ENCODE measurements at places on chromosomes 16 and 17. TPM values are rescaled to one million over a fixed set of nuclear protein-coding genes. Genes with fewer than 3 reads are reported as not detected.

GRCh38 chr16:70437017-70437581, 1.8 kb downstream of the ST3GAL2 start:
- H3K36me3 ChIP-seq: no peaks in the 10 kb centered on the region
- H3K27me3 ChIP-seq: no peaks in the 10 kb centered on the region
- H3K27ac ChIP-seq: no peak overlapping the region

GRCh38 chr17:3039736-3040135, 23.7 kb downstream of the OR1D5 start:
- H3K36me3 ChIP-seq: no peaks in the 10 kb centered on the region
- no peak for DNase-seq
- H3K27me3 ChIP-seq: no peaks in the 10 kb centered on the region
- no peaks in the 10 kb centered on the region for H3K4me1 ChIP-seq

DNA sequence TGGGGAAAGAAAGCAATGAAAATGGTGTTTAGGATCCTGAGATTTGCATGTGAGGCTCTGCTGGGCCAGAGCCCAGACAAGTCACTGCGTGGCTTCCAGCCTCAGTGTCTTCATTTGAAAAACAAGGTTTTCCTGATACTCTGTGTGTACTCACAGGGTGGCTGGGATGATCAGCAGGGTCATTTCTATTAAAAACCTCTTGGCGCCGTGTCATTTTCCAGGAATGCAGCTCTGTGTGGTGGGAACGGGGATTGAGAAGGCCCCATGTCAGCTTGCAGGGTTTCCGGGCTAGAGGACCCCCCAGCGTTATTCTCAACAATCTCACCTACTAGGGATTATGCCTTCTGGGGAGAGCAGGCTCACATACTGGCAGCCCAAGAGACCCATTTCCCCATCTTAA, 73.5 kb downstream of the FOXL1 start:
- peak overlapping the region; percentile 26 for H3K27ac ChIP-seq
- no peak overlapping the region for H3K4me3 ChIP-seq
- no peak for DNase-seq
- peaks cover 7% of the 10 kb centered on the region for H3K27me3 ChIP-seq

DNA sequence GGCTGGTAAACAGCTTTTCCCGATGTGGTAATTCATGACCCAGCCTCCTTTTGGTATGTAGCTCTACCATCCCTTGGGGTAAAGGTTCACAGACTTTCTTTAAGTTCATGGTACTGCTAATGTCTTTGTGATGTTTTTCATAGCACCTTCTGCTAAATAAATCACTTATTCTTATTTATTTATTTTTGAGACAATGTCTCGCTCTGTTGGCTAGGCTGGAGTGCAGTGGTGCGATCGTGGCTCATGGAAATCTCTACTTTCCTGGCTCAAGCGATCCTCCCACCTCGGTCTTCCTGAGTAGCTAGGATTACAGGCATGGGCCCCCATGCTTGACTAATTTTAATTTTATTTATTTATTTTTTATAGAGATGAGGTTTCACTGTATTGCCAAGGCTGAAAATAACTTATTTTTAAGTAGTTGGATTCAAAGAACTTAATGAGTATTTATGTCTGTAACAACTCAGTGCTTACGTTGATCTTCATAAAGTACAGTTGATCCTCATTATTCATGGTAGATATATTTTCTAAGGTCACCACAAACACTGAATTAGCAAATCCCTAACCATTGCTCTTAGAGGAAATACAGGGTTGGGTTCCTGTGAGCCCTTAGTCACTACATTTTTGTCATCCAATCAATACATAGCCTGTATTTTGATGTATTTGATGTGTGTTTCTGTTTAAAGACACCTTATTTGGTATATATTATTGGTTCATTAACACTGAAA, 97.1 kb downstream of the SHISA9 start:
- no peak overlapping the region for H3K27ac ChIP-seq
- no peak for DNase-seq
- H3K4me3 ChIP-seq: no peak overlapping the region
- no peaks in the 10 kb centered on the region for H3K4me1 ChIP-seq
- no peaks in the 10 kb centered on the region for H3K36me3 ChIP-seq

- no peak overlapping the region for H3K4me3 ChIP-seq
- H3K27me3 ChIP-seq: no peaks in the 10 kb centered on the region
- H3K36me3 ChIP-seq: no peaks in the 10 kb centered on the region
Measured at GRCh38 chr16:7137560-7138330, 194.9 kb upstream of the RBFOX1 start.

DNA sequence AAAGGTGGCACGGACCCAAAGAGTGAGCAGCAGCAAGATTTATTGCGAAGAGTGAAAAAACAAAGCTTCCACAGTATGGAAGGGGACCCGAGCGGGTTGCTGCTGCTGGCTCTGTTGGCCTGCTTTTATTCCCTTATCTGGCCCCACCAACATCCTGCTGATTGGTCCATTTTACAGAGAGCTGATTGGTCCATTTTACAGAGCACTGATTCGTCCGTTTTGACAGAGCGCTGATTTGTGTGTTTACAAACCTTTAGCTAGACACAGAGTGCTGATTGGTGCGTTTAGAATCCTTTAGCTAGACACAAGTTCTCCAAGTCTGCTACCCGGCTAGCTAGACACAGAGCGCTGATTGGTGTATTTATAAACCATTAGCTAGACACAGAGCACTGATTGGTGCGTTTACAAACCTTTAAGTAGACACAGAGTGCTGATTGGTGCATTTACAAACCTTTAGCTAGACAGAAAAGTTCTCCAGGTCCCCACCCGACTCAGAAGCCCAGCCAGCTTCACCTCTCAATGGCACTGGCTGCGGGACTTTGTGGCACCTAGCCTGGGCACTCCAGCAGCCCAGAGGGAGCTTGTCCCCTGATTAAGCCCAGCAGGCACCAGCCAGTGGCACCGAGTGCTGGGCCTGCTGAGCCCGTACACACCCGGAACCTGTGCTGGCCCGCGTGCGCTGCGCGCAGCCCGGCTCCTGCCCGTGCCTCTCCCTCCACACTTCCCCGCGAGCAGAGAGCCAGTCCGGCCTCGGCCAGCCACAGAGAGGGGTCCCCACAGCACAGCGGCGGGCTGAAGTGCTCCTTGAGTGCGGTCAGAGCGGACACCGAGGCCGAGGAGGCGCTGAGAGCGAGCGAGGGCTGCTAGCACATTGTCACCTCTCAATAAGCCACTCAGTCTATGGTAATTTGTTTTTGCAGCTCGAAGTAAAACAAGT, 15.1 kb downstream of the IGSF6 start:
- no peaks in the 10 kb centered on the region for H3K4me1 ChIP-seq
- DNase-seq: no peak
- H3K27ac ChIP-seq: no peak overlapping the region
- no peaks in the 10 kb centered on the region for H3K27me3 ChIP-seq
- H3K36me3 ChIP-seq: peaks cover 5% of the 10 kb centered on the region
- no peak overlapping the region for H3K4me3 ChIP-seq

- H3K4me3 ChIP-seq: no peak overlapping the region
- H3K27me3 ChIP-seq: no peaks in the 10 kb centered on the region
- no peaks in the 10 kb centered on the region for H3K4me1 ChIP-seq
- no peak for DNase-seq
- H3K27ac ChIP-seq: no peak overlapping the region
- H3K36me3 ChIP-seq: peaks cover 100% of the 10 kb centered on the region
Measured at GRCh38 chr16:53309457-53309856, 124.8 kb upstream of the RBL2 start.

DNA sequence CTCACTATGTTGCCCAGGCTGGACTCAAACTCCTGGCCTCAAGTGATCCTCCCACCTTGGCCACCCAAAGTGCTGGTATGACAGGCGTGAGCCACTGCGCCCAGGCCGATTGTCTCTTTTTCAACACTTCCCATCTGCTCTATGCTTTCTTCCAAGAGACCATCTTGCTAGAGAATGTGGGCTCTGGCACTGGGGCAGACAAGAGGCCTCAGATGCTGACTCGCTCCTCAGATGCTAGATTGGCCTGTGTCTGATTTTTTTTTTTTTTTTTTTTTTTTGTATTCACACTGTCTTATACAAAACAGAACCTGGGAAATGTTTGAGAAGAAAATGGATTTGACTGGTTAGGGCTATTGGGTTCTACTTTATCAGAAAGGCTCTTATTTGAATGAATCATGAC, 58.2 kb downstream of the CYB5D2 start:
- H3K4me3 ChIP-seq: no peak overlapping the region
- no peaks in the 10 kb centered on the region for H3K27me3 ChIP-seq
- DNase-seq: no peak
- H3K36me3 ChIP-seq: peaks cover 2% of the 10 kb centered on the region
- H3K27ac ChIP-seq: no peak overlapping the region
- no peaks in the 10 kb centered on the region for H3K4me1 ChIP-seq

DNA sequence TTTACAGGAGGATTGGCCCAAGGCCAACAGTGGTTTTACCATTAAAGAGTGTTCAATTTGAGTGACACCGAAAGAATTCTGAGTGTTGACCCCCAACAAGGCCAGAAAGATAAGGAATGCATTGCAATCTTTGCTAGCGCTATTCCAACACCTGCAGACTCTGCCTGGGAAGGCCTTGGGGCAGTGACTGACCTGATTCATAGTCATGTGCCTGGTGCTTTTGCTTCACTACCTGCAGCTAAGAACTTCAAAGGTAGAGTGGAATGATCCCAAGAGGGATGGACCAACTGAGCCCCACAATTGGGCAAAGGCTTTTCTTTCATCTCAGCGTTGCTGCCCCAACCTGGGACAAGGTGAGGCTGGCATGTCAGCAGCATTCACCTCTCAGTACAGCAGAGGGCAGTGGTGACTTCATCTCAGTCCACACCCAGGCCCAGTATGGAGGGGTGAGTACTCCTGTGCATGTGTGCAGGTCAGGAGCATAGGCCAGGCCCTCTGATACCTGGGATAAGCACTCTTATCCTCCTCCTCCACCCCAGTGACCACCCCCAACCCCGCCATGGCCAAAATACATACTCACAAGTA, 149.6 kb upstream of the GNAO1 start:
- H3K36me3 ChIP-seq: no peaks in the 10 kb centered on the region
- no peak overlapping the region for H3K27ac ChIP-seq
- no peaks in the 10 kb centered on the region for H3K4me1 ChIP-seq

DNA sequence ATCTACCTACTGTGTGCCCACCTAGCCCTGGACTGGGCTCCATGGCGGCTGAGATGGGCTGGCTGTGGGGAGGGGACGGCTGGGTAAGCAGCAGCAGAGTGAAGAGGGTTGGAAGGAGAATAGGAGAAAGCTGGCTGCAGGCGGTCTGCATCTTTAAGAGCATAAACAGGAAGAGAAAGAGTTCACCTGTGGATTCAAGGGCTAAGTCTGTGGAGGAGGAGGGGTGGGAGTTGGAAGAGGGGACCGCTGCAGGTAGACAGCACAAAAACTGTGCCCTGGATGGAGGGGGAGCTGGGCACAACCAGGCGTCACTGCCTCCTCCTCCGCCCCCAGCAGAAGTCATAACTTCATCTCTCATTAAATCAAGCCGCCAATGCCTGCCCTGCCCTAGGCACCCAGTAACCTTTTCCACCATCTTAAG, 677 bp downstream of the SLC13A2 start:
- no peak for DNase-seq
- H3K27ac ChIP-seq: no peak overlapping the region
- H3K4me1 ChIP-seq: no peaks in the 10 kb centered on the region
- H3K27me3 ChIP-seq: no peaks in the 10 kb centered on the region
- H3K36me3 ChIP-seq: no peaks in the 10 kb centered on the region

DNA sequence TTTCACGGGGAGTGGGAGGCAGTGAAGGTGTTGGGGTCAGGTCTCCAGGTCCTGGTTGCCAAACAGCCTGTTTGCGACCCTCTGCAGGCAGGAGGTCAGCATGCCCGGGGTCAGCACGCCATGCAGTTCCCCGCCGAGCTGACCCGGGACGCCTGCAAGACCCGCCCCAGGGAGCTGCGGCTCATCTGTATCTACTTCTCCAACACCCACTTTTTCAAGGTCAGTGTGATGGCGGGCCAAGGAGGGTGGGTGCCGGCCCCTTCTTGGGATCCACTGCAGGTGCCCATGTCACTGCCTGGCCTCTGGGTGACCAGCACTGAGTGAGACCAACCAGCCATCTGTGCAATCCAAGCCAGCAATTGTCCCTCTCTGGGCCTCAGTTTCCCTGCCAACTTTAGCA, 21.3 kb downstream of the ADGRG5 start:
- no peaks in the 10 kb centered on the region for H3K4me1 ChIP-seq
- H3K27ac ChIP-seq: no peak overlapping the region
- DNase-seq: no peak

GRCh38 chr17:69539274-69539673, 124.8 kb downstream of the MAP2K6 start:
- H3K27ac ChIP-seq: no peak overlapping the region
- no peaks in the 10 kb centered on the region for H3K36me3 ChIP-seq
- no peak overlapping the region for H3K4me3 ChIP-seq

DNA sequence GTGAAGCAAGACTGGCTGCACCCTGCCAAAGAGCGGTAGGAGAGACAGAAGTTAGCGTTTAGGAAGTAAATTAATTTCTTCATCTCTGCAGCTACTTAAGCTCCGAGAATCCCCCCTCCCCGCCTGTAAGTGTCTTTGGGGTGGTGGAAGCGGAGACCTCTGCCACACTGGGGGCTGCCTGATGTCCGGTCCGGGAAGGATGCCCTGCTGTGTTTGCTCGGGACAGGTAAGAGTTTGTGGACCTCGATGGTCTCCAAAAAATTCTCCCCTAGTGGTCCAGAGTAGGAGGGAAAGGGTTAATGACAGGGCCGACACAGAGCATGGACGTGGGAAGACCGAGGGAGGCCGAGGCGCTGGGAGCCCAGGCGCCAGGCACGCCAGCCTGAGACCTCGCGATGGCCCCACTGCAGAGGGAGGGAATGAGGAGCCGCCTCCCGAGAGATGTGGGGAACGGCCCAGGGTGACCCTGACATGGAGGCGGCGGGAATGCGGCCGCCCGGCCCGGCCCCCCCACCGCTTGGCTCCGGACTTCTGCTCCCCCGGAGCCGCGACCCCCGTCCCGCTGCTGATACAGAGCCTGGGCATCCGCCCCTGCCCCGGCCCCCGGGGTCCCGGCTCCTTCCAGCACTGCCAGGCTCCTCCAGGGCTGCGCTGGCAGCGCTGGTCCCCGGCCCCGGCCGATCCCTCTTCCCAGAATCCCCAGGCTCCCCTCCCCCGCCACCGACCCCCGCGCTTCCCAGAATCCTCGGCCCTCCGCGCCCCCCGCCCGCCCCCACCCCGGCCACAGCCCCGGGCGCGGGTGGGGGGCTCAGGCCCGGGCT, 680 bp downstream of the ZNF629 start:
- H3K4me3 ChIP-seq: peak overlapping the region; percentile 96
- H3K4me1 ChIP-seq: peaks cover 23% of the 10 kb centered on the region
- H3K27me3 ChIP-seq: no peaks in the 10 kb centered on the region
- no peak for DNase-seq

The PNMT gene
- 7.6 TPM for total RNA-seq

The KRT31 gene
- not detected for total RNA-seq

The RND2 gene
- total RNA-seq: 0.42 TPM

The CACNA1G gene
- total RNA-seq: 0.12 TPM

The TSPAN10 gene
- 0.38 TPM for total RNA-seq

The NUP93 gene
- 23.4 TPM for total RNA-seq

The HOXB4 gene
- total RNA-seq: 2.8 TPM
